GM10248 (cell line): ENCODE measurements at places on chromosomes 16 and 17.

DNA sequence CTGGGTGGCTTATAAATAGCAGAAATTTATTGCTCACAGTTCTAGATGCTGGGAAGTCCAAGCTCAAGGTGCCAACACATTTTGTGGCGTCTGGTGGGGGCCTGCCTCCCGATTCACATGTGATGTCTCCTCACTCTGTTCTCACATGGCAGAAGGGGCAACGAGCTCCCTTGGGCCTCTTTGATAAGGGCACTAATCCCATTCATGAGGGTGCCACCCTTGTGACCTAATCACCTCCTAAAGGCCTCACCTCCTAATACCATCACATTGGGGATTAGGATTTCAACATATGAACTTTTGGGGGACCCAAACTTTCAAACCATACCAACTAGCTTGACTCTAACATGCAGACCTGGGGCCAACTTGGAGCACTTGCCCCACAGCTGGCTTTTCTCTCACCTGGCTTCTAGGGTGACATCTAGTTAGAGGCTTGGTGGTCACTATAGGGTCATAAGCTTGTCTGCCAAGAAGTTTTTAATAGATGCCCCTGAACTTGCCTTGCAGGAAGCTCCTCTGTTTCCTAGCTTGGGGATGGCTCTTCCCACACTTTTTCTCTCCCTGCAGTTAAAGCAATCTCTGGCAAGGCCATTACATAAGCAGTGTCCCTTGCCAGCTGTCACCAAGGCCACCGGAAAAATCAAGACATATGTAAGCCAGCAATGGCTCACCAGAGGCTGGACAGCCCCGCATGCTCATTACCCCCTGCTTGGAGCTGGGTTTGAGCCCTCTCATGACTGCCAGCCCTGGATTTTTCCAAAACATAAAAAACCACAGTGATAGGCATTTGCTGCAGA lies 8.4 kb upstream of the MED9 start:
- DNase-seq: no peak

- no peak for DNase-seq
Observed at GRCh38 chr17:82239926-82240505, 11.2 kb downstream of the SLC16A3 start.

GRCh38 chr16:81190667-81191066 lies 47.8 kb upstream of the BCO1 start:
- DNase-seq: no peak

GRCh38 chr17:64277831-64278562 lies 14.9 kb upstream of the TEX2 start:
- no peak for DNase-seq

- no peak for DNase-seq
Observed at GRCh38 chr16:50574745-50575136, 26.5 kb downstream of the NKD1 start.

- DNase-seq: no peak
Observed at GRCh38 chr16:50745940-50746339, 4.1 kb downstream of the CYLD start.

DNA sequence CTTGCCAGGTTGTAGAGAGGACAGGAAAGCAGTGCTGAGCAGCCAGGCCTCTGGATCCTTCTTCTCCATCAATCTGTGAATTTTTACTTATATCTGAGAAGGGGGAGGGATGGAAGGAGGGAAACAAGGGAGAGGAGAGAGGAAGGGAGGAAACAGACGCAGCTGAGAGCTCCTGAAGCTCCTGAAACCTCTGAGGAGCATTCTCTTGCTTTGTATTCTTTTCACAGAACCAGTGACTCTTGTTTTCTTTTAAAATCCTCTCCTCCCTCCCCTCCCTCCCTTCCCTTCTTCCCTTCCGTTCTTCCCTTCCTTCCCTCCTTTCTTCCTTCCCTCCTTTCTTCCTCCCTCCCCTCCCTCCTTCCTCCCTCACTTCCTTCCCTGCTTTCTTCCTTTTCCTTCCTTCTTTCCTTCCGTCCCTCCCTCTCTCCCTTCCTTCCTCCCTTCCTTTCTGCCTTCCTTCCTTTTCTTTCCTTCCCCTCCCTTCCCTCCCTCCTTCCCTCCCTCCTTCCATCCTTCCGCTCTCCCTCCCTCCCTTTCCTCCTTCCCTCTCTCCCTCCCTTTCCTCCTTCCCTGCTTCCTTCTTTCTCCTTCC lies 60.0 kb upstream of the RBFOX1 start:
- DNase-seq: no peak

GRCh38 chr17:74267987-74268499 lies 6.0 kb upstream of the DNAI2 start:
- DNase-seq: no peak

DNA sequence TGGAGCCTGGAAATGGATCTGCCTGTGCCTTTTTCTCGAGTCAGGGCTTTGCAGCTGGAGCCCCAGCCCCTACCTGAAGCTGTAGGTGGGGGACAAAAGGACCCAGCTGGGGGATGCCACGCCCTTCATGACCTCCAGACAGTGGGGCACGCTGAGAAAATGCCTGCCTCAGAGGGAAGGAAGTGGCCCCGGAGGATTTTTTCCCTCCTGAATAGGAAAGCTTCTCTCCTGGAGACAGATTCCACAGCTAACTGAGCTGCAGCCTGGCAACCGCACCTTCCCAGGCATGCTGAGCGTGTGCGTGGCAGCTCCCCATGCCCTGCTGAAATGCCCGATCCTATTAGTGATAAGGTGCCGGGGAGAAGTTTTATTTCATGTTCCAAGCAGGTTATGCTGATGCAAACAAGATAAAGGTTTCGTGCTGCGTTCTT lies 58.0 kb downstream of the AIPL1 start:
- no peak for DNase-seq

- DNase-seq: no peak
Observed at GRCh38 chr16:83972256-83973008, 4.4 kb downstream of the NECAB2 start.

DNA sequence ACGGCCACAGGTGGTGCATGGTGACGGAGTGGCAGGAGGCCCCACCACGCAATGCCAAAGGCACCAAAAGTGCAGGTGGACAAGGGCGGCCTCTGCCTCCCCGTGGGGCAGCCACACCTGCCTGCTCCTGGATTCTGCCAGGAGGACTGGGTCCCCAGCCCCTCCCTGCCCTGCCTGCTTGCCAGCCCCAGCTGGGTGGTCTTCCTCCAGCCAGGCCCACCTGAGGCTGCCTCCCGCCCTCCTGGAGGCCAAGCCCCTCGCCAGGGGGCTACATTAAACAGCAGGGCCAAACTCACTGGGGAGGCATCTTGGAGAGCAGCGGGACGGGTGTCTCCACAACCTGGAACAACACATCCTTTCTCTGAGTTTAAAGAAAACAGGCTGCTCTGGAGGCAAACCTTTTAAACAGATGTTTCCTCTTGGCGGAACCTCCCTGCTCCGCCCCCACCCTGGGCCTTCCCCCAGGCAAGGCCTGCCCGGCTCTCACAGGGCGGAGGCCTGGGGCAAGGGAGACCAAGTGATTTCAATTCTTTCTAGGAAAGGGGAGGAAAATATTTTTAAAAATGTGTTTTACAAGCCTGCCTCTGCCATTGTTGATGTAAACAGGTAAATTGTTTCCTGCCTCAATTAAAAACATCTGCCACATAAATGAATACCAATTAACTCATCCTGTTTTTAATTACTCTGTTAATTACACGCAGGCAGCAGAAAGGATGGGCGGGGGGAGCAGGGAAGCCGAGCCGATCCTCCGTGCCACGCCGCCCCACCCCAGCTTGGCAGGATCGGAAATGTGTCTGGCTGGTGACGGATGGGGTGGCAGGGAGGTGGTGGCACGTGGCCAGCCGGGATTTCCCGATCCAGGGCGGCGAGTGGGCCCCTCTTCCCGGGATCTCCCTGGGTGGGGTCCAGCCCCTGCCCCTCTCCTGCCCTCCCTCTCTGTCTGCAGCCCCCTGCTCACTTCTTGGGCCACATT lies 54.4 kb upstream of the PABPN1L start:
- DNase-seq: peak; percentile 83

DNA sequence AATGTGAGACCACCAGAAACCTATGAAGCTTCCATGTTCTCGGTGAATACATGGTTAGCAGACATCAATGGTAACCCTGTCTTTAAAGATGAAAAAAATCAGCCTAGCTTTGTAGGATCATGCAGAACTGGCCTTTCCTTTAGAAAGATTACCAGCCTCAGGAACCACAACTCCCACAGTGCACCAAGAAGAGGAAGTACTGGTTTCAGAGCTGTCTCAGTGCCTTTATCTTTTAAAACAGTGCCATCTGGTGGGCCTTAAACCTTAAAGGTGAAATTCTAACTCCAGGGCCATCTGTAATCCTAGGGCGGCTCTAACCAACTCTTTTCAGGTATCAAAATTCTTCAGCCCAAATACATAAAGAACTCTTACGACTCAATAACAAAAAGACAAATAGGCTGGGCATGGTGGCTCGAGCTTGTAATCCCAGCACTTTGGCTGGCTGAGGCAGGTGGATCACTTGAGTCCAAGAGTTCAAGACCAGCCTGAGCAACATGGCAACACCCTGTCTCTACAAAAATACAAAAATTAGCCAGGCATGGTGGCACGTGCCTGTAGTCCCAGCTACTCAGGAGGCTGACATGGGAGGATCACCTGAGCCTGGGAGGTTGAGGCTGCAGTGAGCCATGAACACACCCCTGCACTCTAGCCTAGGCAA lies 5.4 kb downstream of the ATPAF2 start:
- peak; percentile 80 for DNase-seq

DNA sequence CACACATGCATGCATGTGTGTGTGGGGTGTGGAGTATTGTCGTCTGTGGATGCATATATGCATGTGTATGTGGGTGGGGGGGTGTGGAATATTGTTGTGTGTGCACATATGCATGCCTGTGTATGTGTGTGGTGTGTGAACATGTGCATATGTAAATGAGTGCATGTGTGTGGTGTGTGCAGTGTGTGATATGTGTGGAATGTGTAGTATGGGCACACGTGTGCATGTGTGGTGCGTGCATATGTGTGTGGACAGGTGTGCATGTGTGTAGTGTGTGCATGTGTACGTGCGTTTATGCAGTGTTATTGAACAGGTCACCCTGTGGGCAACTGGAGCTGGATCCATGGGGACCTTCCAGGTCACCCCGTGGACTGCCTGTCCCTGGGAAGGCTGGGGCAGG lies 18.7 kb downstream of the RBFOX3 start:
- DNase-seq: no peak

DNA sequence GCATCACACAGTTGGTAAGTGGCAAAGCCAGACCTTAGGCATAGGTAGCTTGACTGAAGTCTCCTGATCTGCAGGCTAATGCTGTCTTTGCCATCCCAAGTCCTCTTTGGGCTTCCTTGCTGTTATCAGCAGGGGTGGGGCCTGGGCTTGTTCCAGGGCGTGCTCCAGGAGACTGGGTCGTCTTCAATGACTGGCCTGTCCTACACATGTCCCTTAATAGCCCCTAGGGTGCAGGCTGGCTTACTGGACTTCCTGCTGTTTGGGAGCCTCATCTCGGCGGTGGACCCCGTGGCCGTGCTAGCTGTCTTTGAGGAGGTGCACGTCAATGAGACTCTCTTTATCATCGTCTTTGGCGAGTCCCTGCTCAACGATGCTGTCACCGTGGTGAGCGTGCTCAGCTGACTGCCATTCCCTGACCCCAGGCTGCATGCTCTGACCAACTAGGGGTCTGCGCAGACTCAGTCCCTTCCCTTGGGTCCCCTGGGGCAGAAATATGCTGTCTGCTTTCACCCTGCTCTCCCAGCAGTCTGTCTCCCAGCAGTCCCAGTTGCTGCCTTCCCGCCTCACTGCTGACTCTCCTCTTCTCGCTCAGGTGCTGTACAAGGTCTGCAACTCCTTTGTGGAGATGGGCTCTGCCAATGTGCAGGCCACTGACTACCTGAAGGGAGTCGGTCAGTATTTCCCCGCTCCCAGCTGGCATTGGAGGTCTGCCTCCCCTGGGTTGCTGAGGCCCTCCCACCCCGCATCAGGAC lies 6.2 kb downstream of the SLC9A5 start:
- no peak for DNase-seq

DNA sequence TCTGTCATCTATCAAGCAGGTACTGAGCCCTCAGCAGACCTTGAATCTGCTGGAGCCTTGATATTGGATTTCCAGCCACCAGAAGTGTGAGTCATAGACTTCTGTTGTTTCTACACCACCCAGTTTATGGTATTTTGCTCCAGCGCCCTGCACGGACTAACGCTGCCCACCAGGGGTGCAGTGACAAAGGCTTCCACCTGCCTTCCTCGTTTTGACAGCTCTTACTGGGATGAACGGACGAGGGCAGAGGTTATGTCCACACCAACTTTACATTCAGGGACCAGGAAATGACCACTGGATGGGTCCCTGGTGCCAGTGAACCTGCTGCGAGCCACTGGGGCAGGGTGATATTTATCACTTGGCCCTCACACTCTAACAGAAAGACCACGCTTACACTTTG lies 66.6 kb upstream of the CBX4 start:
- DNase-seq: no peak

DNA sequence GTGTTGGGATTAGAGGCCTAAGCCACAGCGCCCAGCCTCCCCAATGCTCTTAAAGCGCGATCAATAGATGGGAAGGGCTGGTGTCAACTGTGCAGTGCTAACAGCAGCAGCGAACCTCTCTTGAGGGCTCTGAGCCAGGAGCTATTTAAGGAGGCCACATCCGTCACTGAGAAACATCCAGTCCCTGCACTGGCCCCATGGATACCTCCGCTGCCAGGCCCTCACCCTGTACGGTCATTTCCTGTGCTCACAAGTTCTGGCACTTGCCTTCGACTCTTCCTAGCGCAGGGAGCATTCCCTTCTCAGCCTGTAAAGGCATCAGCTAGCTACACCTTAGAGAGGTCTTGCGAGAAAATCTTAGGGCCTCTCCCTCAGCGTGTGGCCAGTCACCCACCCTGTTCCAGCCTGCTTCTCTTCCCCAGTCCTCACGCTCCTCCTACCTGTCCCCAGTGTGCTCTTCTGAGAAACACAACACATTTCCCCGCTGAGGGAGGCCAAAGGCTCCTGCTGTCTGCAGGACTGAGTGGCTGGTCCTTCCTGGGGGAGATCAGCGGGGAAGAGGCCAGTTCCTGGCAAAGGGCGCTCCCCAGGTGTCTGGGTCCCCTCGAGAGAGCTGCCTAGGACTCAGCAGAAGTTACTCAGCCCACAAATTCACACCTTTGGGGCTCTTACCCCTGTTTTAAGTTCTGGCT lies 28.6 kb downstream of the GTF3C1 start:
- DNase-seq: no peak
